Bronchus fibroblast of lung (primary cell): ENCODE measurements at places on chromosomes 4 and X. TPM values are rescaled to one million over a fixed set of nuclear protein-coding genes. Genes with fewer than 3 reads are reported as not detected.

Gene CCDC158
- total RNA-seq = under 0.01 TPM in 1 of 2 replicates, not detected in the other

Gene REST
- total RNA-seq = 13.8 and 14.9 TPM in 2 replicates

Gene PLAC8
- total RNA-seq = 0.34 and 0.89 TPM in 2 replicates

Gene APOO
- 20.5 and 23.0 TPM in 2 replicates for total RNA-seq

Gene BEX1
- 6.2 and 12.8 TPM in 2 replicates for total RNA-seq

Gene PLP1
- under 0.01 and 1.5 TPM in 2 replicates for total RNA-seq

Gene AIFM1
- 15.8 and 17.1 TPM in 2 replicates for total RNA-seq

Gene MCUB
- 51.0 and 57.3 TPM in 2 replicates for total RNA-seq

Gene FRMPD3
- total RNA-seq = under 0.01 TPM in 2 replicates

Gene EGFL6
- total RNA-seq = 0.15 and 0.34 TPM in 2 replicates

Gene ALAS2
- total RNA-seq = not detected in 2 replicates

Gene MAGEC1
- not detected in 2 replicates for total RNA-seq

Gene ENPEP
- total RNA-seq = under 0.01 and 0.15 TPM in 2 replicates

Gene COL4A5
- 14.6 and 19.5 TPM in 2 replicates for total RNA-seq

Gene SERTM2
- not detected in 2 replicates for total RNA-seq

Gene PDGFRA
- total RNA-seq = 61.5 and 69.4 TPM in 2 replicates

Gene GRIA3
- 0.15 TPM in 1 of 2 replicates, not detected in the other for total RNA-seq

Gene NAA11
- total RNA-seq = not detected in 2 replicates

Gene SYTL4
- total RNA-seq = 3.5 and 3.6 TPM in 2 replicates

Gene GAGE13
- not detected in 2 replicates for total RNA-seq

Gene CXCL3
- 2.4 and 4.6 TPM in 2 replicates for total RNA-seq

Gene SLC16A2
- total RNA-seq = 11.4 and 13.6 TPM in 2 replicates

Gene AMMECR1
- total RNA-seq = 8.8 and 10.8 TPM in 2 replicates
